GM12878 (cell line): ENCODE measurements at places on chromosomes 16 and 17.
A peak's percentile ranks its signal among the peaks of the same experiment; 100 is the strongest.

- peak; percentile 78 for DNase-seq
Measured at GRCh38 chr17:8226536-8227237, 16.3 kb upstream of the AURKB start.

DNA sequence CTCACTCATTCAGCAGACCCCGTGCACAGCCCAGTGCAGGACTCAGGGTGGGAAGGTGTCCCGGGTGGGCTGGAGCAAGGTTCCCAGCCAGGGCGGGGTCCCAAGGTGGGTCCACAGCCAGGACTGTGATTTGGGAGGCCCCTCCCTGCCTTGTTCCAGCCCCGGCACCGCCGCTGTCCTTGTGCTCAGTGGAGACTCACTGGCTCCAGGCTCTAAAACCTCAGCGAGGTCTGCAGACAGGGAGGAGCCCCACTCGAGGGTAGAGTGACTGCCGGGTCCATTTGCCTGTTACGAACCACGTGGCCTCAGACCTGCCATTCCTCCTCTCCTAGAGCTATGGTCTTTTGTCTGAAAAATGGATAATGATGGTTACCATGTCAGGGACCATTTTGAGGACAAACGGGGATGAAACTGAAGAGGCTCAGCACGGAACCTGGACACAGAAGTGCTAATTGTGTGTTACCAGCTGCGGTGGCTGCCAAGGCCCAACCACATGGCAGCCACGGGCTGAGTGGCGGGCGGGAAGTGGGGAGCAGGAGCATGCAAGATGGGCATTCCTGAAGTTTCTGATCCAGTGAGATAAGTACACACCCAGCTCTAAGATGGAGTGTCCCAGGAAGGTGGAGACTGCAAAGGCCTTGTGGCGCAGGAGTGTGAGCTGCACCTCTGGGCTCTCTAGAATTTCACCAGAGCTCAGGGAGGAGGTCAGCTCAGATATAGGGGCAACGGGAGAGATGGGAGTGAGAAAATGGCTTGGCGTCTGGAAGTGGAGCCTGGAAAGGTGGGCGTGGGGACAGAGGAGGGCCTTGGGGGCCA is 317.6 kb downstream of the SEC14L1 start:
- DNase-seq, result no peak

DNA sequence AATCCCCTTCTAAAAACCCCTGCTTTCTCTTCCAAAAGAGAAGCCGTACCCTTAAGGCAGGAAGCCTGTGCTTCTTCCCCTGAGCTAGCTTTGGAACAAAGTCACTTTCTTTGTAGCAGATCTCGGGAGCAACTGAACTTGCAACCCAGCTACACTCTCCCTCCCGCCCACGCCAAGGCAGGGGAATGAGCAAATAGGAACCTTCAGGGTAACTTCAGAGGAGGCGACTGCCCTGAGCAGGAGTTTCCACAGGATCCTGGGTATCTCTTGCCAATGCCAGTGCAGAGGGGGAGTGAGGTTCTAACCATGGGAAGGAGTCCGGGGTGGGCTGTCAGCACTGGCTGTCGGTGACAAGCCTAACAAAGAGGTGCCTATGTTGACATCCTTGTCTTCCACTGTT is 5.9 kb upstream of the PIRT start:
- DNase-seq, result no peak

DNA sequence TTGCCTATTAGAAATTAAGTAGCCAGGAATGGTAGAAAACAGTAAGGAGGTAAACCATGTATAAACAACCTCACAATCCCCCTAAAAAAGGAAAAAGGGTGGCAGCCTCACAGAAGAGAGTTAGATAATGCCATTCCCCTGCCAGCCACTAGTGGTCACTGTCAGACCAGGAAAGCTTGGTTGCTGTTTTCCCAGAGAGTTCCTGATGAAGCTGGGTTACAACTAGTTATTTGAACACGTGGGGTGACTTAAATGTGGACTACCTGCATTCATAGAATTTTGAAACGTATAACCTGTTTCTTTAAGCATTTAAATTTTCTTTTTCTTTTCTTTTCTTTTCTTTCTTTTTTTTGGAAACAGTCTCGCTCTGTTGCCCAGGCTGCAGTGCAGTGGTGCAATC is 5.8 kb downstream of the GPRC5C start:
- DNase-seq, result no peak

DNA sequence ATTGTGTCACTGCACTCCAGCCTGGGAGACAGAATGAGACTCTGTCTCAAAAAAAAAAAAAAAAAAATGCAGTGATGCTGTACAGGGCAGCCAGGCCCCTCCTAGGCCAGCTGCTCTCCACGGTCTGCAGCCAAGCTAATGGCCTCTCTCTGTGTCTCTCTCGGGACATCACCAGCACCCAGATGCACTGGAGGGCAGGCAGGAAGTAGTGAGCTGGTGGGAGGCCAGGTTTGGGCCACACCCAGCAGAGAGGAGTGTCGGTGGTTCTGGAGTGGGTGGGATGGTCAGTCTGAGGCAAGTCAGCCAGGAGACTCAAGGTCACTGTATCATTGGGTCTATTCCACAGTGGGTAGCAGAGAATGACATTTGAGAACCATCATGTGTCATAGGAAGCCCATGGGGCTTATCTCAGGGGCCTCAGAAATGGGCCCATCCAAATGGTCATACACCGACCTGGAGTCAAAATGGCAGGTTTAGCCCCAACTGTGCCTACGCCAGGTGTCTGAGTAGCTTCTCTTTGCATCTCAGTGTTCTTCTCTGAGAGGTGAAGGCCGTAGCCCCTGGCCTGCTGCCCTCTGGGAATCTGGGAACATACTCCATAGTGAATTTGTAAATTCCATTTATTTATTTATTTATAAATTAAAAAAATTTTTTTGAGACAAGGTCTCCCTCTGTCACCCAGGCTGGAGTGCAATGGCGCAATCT is 22.7 kb downstream of the WNT9B start:
- DNase-seq, result no peak

DNA sequence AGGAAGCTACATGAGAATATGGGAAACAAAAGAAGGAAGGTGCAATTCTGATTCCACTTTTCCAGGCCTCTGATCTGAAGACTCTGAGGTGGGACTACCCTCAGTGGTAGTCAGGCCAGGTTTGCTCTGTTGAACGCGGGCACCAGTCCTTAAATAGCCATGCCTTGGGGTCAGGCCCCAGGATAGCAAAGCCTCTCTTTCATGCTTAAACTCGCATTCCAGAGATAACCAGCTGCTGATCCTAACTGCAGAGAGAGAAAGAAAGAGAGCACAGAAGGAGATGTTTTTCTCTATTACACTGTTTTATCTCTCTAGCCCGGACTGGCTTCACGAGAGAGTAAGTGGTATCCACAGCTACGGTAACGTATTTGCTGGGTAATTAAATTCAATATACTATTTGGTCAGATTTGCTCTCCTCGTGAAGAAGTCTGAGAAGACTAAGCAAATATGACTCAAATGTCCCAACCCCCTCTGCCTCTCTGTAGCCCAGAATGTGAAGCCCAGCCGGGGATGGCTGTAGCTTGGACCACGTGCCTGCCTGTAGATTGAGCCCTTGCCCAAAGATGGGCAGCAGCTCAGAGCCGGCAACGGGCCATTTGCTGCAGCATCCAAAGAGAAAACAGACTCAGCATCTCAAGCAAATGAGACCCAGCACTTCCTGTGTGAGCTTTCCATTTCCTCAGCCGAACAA is 122.2 kb downstream of the SMG6 start:
- DNase-seq, result no peak

DNA sequence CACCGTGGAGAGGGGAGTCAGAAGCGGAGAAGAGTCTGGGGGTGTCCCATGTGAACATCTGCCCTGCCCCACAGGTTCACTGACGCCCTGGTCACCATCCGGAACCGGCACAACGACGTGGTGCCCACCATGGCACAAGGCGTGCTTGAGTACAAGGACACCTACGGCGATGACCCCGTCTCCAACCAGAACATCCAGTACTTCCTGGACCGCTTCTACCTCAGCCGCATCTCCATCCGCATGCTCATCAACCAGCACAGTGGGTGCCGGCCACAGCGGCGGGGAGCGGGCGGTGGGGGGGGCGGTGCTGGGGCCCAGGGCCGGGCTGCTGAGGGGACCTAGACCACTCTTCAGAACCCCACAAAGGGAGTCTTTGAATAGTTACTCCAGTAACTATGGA is 10.7 kb downstream of the PDK2 start:
- no peak for DNase-seq

DNA sequence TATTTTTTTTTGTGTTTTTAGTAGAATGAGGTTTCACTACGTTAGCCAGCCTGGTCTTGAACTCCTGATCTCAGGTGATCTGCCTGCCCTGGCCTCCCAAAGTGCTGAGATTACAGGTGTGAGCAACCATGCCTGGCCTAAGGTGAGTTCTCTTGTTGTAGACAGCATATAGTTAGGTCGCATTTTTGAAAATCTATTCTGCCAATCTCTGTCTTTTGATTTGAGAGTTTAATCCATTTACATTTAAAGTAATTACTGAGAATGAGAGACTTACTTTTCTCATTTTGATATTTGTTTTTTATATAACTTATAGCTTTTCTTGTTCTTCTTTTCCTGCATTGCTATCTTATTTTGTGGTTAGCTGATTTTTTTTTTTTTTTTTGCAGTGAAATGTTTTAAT is 6.3 kb upstream of the PRKCB start:
- no peak for DNase-seq

DNA sequence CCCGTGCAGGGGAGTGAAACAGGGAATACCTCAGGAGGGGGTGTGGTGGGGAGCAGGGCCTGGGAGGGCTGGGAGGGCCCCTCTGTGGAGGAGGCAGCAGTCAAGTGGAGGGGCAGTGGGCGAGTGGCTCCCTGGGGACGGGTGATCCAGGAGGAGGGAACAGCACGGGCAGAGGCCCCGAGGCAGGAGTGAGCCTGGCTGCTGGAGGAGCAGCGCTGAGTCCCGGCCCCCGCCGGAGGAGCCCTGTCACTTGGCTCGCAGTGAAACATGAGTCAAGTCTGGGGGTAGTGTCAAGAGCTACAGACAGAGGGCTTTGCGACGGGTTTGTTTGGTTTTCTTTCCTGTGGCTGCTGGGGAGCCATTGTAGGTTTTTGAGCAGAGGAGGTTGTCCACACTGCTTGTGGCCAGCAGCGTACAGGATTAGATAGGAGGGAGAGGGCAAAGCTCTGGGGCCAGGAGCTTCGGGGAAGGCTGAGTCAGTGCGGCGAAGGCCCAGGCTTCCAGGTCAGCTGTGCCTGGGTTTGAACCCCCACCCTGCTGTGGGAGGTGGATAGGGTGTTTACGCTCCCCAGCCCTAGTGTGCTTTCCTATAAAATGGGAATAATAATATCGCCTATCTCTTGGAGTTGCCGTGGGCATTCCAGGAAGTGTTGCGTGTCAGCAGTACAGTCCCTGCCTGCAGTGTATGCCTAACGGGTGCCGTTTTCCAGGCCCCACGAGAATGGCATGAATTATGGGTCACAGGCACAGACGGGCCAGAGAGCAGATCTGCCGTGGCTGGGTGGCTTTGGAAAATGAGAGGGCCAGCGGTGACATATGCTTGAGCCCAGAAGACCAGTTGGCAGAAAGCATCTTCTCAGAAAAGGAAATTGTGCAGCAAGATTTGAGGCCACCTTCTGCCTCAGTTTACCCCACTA is 115.9 kb upstream of the CIBAR2 start:
- no peak for DNase-seq

DNA sequence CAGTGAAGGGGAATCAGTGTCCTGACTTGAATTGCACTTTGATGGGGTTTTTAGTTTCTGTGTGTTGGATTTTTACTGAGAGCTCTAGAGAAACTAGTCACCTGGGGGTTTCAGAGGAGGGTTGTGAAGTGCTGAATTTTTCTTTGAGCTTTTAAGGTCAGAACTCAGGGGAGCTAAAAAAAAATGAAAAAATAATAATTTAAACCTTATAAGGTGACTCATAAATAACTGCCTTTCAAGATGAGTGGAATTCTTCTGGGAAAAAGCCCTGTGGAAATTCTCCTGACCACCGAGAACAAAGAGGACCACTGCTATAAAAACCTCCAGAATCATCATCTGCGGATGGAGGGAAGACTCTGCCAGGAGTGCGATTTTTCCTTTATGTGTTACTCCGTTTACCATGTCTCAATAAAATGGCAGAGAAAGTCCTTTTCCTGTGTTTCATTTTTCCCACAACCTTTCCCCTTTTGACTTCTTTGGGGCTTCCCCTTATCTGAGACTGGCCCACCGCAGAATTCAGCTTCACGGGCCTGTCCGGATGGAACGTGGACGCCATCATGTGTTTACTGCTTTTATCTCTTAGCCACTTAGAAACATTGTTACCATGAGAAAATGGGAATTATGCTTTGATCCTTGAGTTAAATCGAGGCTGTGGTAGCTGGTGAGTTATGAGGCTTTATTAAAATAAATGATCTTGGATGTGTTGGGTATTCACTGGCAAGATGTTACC is 39.7 kb downstream of the RPTOR start:
- DNase-seq, result no peak

DNA sequence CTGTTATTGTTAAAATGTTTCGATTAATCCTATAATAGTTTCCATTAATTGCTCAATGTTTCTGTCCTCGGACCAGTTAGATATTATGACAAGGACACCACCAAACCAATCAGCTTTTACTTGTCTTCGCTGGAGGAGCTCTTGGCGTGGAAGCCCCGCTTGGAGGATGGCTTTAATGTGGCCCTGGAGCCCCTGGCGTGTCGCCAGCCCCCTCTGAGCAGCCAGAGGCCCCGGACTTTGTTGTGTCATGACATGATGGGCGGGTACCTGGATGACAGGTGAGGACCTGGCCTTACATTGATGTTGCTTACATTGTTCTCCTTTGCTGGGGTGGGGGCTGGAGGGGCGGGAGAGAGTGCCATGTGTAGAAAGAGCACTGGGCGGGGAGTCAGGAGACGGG is 3.0 kb downstream of the ENGASE start:
- no peak for DNase-seq

DNA sequence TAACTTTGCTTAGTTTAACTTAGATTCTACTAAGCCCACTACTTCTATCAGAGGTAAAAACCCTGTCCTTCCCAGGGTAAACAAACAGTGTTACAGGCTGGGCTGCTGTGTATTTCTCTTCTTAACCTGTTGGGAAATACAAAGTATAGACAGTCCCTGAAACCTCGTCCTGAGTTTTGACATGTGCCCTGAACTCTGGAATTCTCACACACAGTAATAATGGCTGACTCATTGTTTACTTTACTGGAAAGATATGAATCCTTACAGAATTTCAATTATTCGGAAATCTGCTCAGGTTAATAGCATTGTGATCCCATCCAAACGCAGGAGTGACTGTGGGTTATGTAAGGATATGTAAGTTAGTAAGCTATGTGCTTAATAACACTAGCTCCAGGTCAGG is 199.1 kb downstream of the TMEM114 start:
- no peak for DNase-seq

DNA sequence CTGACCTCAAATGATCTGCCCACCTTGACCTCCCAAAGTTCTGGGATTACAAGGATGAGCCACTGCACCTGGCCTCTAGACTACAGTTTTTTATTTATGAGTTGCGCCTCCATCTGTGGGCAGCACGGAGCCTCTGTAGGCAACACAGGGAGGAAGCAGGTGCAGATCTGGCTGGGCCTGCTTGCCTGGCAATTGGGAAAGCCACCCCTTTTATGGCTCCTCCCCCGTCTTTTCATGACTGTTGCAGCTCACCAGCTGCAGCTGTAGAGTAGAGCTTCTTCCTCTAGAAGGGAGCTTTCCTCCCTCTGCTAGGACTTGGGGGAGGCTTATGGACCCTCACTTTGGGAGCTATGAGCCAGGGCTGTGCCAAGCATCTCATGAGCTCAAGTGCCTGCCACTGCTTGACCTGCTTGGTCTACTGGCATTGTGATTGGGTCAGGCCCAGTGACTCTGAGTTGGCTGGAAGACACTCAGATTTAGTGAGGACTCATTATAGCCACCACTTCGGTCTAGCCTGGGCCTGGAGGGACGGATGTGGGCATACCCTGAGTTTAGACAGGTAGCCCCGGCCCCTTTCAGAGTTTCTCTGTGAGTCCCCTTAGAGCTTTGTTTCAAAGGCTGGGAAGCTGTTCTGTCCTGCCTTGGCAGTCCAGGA is 6.9 kb upstream of the SLC7A6 start:
- no peak for DNase-seq
